ENCODE measurements at places on chromosomes 4 and X.

DNA sequence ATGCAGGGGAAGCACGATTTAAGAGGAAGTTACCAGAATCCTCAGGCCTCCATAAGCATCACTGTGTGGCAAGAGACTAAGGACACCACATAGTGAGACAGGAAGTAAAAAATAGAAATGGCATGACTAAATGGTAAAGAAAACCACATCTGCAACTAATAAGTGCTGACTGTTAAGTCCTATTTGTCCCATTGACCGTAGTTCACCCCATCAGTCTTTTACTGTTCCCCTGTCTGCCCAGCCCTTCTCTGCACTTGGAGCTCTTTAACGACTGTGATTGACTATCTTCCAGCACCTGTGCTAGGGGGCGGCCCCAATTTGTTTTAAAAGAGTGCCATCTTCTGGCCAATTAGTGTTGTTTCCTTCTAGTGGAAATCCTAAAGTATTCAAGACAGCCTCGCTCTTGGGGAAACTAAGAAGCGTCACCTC lies 94.2 kb downstream of the MAOA start:
- DNase-seq, result no peak

DNA sequence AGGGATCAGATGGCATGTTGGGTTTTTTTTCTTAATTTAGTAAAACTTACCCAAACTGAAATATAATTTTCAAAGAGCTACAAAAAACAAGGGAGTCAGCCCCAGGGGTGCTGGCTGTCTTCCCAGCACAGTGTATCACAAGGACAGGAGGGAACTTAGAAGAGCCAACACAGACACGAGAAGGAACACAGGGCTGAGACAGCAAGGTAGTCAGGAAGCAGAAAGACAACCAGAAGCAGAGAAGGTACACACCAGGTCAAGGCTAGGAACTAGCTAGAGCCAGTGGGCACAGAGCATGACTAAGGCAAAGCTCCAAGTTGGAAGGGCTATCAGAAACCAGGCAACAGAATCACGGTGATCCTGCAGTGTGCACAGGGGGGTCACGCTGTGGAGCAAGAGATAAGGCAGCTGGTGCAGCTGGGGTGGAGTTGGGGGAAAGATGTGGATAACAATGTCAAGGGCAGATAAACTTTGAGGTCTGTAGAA lies 168.7 kb downstream of the NR3C2 start:
- no peak for DNase-seq

DNA sequence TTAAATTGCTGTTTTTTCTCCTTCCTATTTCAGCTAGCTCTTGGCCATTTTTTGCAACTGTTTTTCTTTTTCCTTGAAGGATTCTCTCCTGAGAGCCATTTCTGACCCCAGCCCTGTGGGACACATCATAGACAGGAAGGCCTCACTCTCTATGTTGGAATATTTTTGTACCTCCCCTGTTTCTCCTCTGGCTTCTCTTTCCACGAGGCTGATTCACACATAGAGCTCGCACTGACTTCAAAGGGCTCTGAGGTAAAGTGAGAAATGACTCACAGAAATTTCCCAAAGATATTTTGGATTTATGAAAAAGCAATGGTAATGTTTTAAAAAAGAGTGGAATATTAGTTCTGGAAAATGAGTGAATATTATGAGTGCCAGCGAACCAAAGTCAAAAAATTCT lies 181.7 kb upstream of the IGFBP7 start:
- DNase-seq, result no peak

- DNase-seq, result no peak
Observed at GRCh38 chr4:146510942-146511341, 10.8 kb downstream of the SLC10A7 start.

DNA sequence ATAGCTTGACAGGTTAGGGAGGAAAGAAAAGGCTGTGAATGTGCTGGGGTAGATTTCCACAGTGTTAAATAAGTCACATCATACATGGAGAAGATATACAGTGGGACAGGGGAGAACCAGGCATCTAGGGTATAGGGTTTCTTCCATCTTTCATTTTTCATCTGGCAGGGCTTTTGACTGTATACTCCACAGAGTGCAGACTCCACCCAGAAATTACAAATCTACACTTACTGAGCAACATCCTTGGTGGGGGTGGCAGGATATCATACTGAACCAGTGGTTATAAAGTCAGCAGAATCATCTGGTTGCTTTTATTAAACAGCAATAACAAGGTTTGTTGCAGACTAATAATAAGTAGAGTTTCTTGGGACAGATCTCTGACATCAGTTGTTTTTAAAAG lies 154.2 kb downstream of the NPNT start:
- DNase-seq, result no peak

GRCh38 chr4:107631560-107631959 lies 88.5 kb downstream of the PAPSS1 start:
- no peak for DNase-seq

DNA sequence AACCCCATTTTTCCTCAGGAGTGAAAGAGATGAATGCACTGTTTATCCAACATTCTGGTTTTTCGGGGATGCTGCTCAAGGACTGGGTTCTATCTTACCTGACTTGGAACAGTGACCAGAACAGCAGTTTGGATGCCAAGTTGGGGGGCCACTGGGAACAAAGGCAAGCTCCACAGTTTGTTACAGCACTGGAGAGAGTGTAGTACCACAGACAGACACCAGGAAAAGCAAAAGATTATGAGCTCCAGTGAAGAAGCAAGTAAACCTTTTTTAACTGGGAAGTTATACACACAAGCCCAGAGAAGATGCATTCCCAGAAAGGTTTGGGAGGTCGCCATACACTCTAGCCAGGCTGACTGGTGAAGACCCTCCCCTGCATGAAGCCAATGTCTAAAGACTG lies 13.6 kb downstream of the C4orf36 start:
- DNase-seq, result peak; percentile 28

- DNase-seq, result no peak
Observed at GRCh38 chr4:173748353-173748752, 218.3 kb upstream of the HAND2 start.

GRCh38 chr4:113901994-113902787 lies 77.3 kb downstream of the ARSJ start:
- DNase-seq, result no peak

DNA sequence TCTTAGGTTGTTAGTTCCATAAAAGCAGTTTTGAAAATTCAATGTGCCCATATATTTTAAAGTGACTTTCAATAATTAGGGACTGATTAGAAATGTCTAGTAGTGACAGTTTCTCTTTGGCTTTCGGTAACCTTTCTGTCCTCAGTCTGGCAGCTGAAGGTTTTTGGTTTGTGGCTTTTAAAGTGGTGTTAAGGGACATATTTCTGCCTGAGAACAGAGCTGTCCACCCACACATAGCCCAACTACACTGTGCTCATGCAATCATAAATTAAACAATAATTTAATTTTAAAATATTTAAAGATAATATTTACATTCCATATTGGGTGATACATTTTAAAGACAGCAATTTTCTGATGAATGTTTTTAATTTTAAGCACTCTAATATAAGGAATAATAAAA lies 335.0 kb upstream of the TENM3 start:
- no peak for DNase-seq

GRCh38 chrX:18252644-18253359 lies 32.1 kb upstream of the BEND2 start:
- no peak for DNase-seq

GRCh38 chr4:70197842-70198241 lies 2.3 kb downstream of the ODAM start:
- DNase-seq, result no peak
